Cardiac fibroblast (primary cell): ENCODE measurements at places on chromosomes 16 and 17.

DNA sequence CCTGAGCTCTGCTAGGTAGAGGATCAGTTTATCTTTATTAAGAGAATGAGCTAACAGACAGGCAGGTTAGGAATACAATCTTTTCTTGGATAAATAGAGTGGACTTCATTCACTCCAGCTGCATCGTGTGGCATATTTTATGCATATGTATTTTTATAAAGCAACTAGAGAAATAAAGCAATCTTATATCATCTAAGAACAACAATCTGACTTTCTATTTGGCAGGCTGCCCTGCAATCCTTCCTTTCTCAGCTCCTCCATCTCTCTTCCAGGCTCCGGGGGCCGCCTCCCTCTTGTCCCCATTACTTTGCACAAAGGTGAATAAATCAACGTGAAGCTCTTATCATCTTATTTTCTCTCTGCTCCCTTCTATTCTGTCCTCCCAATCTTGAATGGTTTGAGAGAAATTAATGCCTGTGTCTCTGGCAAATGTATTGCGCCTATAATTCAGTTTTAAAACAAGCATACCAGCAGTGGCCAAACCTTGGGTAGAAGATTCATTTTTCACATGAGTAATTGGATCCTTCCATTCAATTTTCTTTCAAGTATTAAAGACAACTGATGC, 64.5 kb downstream of the HS3ST3A1 start:
- DNase-seq: no peak

- peak; percentile 94 for DNase-seq
Observed at GRCh38 chr17:63848834-63849689, 6.6 kb upstream of the SMARCD2 start.

GRCh38 chr16:29028457-29029167, 43.8 kb downstream of the LAT start:
- no peak for DNase-seq

GRCh38 chr17:44780161-44780560, 21.4 kb downstream of the ADAM11 start:
- no peak for DNase-seq

- DNase-seq: no peak
Observed at GRCh38 chr16:11163761-11164261, 92.2 kb downstream of the SOCS1 start.

DNA sequence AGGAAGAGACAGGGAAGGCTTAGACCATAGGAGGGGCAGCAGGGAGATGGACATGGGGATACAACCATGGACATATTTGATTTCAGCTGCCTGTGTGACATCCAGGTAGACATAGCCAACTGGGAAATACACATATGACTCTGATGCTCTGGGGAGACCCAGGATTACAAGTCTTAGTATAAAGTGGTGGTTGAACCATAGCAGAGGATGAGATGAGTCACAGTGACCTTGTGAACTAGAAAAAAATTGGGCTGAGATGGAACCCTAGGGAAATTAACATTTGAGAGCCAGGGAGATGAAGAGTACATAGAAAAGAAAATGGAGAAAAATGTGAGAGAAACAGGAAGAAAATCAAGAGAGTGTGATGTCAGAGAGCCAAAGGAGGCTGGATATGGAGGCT, 10.2 kb downstream of the MARCHF10 start:
- DNase-seq: no peak

- no peak for DNase-seq
Observed at GRCh38 chr16:86202760-86203426, 303.9 kb downstream of the IRF8 start.

- DNase-seq: no peak
Observed at GRCh38 chr16:23222929-23223328, 40.4 kb downstream of the SCNN1G start.

GRCh38 chr17:47785538-47786123, 36.0 kb downstream of the OSBPL7 start:
- peak; percentile 38 for DNase-seq

- DNase-seq: no peak
Observed at GRCh38 chr17:329784-330420, 22.7 kb downstream of the RPH3AL start.

DNA sequence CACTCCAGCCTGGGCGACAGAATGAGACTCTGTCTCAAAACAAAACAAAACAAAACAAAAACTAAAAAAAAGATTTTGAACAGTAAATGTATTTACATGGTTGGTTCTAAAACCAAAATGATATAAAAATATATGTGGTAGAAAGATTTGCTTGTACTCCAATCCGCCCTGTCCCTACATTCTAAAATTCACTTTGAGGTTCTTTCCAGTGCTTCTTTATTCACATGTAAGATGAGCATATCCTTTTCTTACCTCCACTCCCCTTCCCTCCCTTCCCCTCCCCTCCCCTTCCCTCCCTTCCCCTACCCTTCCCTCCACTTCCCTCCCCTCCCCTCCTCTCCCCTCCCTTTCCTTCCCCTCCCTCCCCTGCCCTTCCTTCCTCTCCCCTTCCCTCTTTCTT, 34.4 kb downstream of the RAP1GAP2 start:
- no peak for DNase-seq

GRCh38 chr17:75909812-75910274, 5.2 kb upstream of the MRPL38 start:
- DNase-seq: peak; percentile 28

- DNase-seq: no peak
Observed at GRCh38 chr17:44094701-44095387, 24.3 kb downstream of the G6PC3 start.

DNA sequence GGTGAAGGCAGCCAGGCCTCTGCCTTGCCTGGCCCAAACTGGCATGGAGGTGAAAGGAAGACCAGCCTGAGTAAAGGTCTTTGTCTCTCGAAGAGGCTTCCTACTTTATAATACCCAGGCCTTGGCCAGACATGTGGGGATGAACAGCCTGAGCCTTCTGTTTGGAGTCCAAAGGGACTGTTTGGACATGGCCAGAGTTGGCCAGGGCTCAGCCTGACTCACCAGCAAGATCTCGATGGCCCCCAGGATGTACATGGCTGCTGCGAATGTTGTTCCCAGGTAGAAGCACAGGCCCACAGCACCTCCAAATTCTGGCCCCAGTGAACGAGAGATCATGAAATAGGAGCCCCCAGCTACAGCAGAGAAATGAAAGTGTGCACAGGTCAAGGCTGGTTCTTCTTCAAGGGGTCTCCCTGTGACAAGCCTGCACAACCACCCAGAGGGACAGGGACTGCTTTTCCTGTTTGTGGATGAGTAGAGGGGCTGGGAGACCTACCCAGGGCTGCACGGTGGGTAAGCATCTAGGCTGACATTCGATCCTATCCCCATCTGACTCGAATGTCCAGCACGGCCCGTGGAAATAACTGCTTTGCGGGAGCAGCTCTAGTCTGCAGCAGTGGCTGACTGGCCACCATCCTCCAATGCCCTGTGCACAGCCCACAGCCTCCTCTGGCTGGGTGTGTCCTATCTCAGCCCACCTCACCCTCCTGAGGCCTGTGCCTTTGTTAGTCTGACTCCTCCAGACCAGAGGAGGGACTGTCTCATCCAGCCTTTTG, 10.7 kb upstream of the LCAT start:
- no peak for DNase-seq

DNA sequence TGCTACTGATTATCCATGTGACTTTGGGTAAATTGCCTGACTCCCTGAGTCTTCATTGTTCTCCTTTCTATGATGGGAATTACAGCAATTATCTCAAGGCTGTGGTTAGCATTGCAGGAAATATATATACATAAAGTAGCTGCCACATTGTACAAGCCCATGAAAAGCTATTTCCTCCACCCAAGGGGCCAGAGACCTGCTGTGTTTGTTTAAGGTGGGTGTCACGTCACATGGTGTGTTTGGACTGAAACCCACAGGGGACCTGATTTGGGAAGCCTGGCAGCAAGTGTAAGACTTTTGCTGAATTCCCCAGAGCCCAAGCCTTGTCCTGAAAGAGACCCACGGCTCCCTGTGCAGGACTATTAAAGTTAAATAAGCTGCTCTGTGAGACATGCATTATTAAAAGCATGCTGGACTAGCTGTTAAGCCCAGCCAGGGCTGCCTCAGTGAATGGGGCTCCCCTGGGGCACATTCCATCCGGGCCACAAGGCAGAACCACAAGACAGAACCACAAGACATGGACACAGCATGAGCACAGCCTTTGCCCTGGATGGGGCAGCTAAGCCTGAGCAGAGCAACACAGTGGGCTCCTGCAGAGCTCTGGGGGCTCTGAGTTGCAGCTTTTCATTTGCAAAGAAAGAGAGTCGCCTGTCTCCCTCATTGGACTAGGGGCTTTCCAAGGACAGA, 148.9 kb downstream of the SPACA3 start:
- no peak for DNase-seq

DNA sequence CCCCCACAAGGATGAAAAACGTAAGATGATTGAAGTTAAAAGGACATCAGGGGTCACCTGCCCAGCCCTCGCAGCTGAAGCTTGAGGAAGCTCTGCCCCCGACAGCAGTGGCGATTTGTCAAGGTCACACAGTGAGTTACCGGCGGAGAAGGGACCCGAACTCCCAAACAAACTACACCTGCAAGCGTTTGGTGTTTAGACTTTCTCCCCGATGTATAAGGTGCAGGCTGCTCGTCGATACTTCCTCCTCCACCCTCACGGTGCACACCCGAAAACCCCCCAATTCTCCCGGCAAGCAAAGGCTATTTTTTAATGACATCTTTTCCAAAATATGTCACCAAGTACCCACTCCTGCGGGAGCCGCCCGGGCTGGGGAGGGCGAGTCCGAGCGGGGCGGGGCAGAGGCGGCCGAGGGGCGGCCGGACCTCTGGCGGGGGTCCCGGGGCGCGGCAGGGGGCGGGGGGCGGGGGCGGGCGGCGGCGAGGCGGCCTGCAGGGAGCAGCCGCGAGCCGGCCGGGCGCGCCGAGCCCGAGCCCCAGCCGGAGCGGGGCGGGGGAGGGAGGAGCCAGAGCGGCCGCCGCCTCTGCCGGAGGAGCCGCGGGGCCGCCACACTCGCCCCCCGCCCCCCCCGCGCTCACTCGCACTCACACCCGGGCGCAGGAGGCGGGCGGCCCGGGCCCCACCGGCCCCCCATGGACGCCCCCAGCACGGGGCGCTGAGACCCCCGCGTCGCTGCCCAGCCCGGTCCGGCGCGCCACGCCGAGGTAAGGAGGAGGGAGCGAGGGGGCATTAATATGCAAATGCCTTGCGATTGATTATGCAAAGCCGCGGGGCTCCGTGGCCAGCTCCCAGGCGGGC, at the start of gene THRA:
TSS of gene THRA (plus strand) at position 637 of the 858 bp plus-strand sequence. CDS start 11,524 bp downstream, outside the sequence.
- DNase-seq: peak; percentile 28
